ENCODE measurements at places on chromosomes 7 and 10.

DNA sequence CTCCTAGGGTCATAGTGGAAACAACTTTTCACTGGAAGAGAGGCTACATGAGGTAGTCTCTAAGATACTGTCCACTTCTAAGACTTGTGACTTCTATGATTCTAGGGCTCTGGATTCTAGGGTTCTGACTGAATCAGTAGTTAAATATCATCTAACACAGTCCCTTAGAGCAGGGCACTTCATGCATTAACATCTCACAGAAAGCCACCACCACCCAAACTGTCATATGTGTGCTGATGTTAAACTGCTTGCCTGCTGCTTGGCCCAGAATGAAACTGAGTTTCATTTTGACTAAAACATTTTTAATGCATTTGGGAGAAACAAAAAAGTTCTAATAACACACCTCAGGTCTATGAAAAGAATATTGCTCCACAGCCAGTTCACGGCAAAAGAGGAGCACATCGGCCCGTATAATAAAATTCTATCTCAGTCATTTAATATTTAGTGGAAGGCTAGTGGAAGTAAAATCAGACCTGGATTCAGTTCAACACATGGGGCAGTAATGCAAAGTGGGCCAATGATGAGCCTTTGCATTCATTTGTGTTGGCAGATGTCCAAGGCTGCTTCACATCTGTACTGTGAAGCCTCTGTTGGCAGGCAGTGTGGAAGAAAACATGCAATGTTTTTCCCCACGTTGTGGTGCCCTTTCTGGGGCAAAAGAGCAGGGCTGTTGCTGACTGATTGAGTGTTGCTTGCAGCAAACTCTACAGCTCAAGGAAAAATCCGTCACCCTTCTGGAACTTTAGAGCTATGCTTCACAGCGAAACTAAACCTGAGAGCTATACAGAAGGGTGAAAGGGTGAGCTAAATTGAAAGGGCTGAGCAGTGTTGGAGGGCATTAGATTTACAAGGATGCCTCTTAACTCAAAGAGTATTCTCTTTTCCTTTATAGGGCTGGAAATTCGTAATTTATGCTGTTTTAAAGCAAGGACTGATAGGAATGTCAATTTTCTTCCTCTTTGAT lies 33.5 kb upstream of the AUTS2 start:
- DNase-seq = peak; percentile 85

GRCh38 chr7:46454816-46455215 lies 533.7 kb upstream of the IGFBP3 start:
- no peak for DNase-seq

GRCh38 chr7:21851559-21851967 lies 94.1 kb downstream of the CDCA7L start:
- DNase-seq = no peak

DNA sequence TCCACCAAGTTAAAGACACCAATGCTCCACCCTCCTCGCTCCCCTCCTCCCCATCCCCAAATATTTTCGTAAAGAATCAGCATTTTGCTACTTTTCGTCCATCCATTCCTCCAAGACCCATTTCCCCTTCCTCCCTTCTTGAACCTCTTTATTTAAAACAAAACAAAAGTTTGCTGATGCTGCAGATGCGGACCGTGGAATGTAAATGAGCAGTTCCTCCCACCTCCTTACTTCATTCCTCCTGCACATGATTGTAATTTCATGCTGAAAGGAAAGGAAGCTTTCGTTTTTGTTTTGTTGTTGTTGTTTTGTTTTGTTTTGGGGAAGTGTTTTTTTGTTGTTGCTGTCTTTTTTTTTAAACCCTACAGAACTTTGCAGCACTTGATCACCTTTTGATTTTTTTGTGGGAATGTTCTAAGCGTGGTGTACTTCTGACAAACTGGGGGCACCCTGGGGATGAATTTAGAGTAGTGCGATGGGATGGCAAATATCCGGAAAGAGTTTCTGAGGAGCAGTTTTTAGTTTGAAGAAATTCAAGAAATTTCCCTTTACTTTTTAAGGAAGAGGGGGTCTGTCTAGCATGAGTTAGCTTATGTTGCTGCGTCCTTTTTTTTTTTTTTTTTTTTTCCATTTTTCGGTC lies 177.3 kb downstream of the TCF7L2 start:
- no peak for DNase-seq

DNA sequence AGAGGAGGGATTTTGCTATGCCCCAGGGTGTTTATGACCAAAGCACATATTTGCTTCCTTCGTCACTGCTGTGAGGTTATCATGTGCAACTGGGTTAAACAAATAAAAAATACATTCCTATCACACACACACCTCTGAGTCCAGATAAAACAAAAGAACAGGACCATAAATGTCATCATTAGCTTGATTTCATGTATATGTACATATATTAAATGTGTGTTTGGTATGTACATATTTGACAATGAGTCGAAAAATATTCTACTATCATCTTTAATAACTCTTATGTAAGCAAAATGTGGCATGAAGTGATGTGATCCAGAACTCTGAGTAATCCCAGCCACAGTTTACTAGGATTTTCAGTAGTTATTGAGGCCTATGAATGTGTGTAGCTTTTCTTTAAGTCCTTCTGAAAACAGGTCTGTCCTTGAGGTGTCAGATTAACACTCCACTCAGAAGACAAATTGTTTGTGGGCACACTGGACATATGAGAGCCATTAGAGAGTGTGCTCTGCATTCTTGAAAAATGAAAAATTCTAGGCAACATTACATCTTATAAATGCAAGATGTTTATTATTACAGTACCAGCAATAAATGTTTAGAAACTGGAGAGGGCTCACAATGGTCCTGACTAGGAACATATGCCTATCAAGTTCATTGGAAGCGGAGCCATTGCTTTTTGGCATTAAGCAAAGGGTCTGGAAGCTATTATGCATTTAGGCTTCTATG lies 335.1 kb upstream of the SEMA3A start:
- no peak for DNase-seq

GRCh38 chr7:51304729-51305128 lies 11.9 kb downstream of the COBL start:
- DNase-seq = no peak

DNA sequence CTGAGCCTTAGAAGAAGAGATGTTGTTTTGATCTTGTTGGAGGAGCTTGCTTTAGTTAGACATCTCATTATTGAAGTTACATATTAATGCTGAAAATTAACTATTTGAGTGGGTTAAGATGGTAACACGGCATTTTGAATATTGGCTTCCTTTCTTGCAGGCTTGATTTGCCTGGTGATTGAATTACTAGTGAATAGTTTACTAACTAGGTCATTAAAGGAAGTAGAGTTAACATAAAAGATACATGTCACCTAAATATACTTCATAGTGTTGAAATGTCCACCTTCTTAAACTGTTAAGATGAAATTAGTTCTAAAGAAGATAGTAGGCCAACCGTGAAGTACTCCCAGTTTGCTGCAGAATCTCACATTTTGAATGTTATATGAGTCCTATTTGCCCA lies 18.5 kb downstream of the MPLKIP start:
- DNase-seq = no peak

- DNase-seq = no peak
Observed at GRCh38 chr7:28533731-28534531, 121.6 kb downstream of the CREB5 start.

DNA sequence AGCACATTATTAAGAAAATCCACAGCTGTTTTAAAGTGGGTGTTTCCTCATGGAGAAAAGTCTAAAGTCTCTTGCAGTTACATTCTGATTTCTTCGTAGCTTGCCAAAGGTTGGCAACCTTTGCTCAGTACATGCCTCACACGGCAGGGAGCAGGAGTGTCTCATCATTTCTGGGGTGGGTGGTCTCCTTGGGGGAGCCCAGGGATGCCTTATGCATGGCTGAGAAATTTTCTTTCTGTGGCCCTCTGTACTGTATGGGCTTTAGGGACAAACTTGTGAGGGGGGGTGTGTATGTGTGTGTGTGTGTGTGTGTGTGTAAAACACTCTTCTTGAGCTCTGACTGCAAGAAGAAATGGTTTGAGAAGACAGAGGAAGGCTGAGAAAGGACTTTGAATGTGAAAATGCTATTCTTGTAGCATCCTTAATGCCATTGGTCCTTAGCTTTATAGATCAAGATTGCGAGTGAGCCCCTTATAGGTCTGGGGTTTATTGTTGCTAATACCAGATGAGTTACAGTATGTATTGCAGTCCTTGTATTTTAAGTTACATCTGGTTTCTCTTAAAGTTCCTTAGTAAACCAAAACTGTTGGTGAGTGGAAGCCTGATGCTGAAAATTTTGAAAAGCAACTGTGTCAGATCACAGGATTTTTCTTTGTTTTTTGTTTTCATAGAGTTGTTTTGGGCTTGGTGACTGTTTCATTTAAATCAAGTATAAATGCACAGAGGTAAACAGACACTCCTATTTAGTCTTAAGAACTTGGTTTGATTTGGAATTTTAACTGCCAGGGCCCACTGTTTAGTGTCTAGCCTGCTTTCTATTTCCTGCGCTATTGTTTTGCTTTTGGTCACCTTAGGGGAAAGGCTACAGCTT lies 242.0 kb downstream of the BICC1 start:
- no peak for DNase-seq

- no peak for DNase-seq
Observed at GRCh38 chr10:6145166-6145987, 56.5 kb downstream of the RBM17 start.

DNA sequence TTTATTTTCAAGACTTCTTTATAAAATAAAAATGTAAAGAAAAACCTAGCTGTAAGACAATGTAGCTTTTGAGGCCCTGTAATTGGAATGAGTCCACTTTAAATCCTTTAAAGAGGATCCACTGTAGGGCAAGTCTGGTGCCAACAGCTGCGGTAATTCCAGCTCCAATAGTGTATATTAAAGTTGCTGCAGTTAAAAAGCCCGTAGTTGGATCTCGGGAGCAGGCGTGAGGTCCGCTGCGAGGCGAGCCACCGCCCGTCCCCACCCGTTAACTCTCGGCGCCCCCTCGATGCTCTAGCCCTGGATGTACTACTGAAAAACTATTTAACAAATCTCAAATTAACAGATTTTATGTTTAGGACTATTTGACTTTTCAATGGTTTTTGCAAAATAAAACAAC lies 414.7 kb upstream of the SEMA3C start:
- no peak for DNase-seq

Data from NCI-H1105 (cell line).